ENCODE measurements at places on chromosomes 3 and 15.

DNA sequence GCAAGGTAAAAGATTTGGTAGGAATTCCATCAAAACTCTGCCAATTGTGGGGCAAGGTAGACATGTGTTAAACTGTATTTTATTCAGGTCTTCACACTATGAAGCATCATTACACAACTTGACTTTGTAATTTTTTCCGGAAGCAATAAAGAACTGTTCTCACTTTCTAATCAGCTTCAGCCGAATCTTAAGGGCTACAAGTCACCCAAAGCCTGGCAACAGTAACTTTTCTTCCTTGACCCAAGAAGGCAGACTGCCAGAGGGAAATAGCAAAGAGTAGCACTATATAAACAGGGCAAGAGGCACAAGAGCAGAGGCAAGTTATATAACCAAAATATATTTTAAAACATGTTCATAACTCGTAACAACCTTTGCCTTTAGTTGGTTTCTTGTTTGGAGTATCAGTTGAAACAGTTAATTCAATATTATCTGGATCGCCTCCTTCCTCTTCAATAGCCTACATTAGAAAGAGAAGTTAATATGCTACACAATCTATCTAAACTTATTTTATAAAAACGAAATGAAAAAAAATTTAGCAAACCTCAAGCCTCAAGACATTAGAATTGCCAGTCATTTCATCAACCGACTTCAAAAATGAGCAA lies 1.4 kb downstream of the SLTM start:
- H3K4me1 ChIP-seq = peaks cover 23% of the 10 kb centered on the region
- H3K27ac ChIP-seq = peak overlapping the region; percentile 99
- peak; percentile 49 for DNase-seq
- H3K4me3 ChIP-seq = peak overlapping the region; percentile 63

GRCh38 chr15:25838191-25838870 lies 24.8 kb downstream of the ATP10A start:
- H3K36me3 ChIP-seq = no peaks in the 10 kb centered on the region
- no peak overlapping the region for H3K4me3 ChIP-seq
- no peak overlapping the region for H3K27ac ChIP-seq
- no peaks in the 10 kb centered on the region for H3K4me1 ChIP-seq
- no peak for DNase-seq
- H3K27me3 ChIP-seq = no peaks in the 10 kb centered on the region

DNA sequence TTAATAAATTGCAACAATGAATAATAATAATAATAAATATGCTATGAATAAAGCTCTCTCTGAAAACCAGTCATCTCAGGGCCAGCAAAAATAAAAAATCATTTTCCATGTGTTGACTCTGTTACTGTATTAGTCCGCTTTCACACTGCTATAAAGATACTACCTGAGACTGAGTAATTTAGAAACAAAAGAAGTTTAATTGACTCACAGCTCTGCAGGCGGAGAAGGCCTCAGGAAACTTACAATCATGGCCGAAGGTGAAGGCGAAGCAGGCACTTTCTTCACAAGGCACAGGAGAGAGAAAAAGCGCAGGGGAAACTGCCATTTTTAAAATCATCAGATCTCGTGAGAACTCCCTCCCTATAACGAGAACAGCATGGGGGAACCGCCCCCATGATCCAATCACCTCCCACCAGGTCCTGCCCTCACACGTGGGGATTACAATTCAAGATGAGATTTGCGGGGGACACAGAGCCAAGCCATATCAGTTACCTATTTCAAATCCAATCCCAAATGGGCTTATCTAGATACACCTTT lies 224.1 kb downstream of the IGSF11 start:
- no peaks in the 10 kb centered on the region for H3K27me3 ChIP-seq
- DNase-seq = no peak
- no peaks in the 10 kb centered on the region for H3K36me3 ChIP-seq
- no peak overlapping the region for H3K27ac ChIP-seq
- H3K4me1 ChIP-seq = no peaks in the 10 kb centered on the region
- H3K4me3 ChIP-seq = no peak overlapping the region

DNA sequence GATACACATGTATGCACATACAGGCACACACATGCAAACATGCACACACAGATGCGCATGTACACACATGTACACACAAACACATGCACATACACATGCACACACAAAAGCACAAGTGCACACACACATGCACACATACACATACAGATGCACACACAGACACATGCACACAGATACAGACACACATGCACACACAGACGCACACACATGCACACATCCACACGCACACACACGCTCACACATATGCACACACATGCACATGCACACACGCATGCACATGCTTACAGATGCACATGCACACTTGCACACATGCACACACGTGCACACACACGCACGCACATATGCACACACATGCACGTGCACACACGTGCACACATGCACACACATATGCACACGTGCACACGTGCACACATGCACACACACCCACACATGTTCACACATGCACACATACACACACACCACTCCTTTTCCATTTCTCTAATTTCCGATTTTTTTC lies 283.8 kb upstream of the FRG2C start:
- no peak overlapping the region for H3K4me3 ChIP-seq
- no peaks in the 10 kb centered on the region for H3K27me3 ChIP-seq
- no peaks in the 10 kb centered on the region for H3K4me1 ChIP-seq
- H3K36me3 ChIP-seq = no peaks in the 10 kb centered on the region

DNA sequence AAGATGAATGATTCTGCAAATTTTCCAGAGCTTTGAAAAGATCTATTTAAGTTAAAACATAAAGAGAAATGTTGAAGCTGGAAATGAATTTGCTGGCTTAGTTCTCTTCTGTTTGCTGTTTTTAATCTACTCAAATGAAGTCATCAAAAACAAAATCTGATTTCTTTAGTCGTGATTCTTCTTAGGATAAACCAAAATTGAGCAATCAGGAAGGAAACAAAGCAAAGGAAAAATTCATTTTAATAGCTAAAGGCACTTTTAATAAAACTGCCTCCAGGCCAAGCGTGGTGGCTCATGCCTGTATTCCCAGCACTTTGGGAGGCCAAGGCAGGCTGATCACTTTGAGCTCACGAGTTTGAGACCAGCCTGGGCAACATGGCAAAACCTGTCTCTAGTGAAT lies 91.2 kb downstream of the DUT start:
- H3K36me3 ChIP-seq = no peaks in the 10 kb centered on the region
- H3K4me3 ChIP-seq = no peak overlapping the region
- no peaks in the 10 kb centered on the region for H3K27me3 ChIP-seq
- DNase-seq = no peak
- no peak overlapping the region for H3K27ac ChIP-seq
- no peaks in the 10 kb centered on the region for H3K4me1 ChIP-seq

DNA sequence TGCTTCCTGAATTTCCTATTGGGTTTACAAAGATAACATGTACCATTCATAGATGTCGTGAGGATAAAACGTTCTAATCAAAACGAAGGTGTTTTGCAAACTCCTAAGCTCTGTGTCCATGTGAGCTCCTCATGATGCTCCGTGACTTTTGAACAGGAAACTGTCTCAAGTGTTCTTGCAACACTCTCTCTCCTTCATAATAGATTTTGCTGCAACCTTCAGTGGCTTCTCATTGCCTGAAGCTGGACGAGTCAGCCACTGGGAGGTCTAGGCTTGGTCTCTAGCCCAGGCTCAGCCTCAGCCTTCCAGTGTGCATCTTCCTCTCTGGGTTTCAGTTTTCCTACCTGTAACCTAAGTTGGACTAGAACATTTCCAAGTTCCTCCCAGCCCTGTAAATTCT lies 18.7 kb upstream of the BCL2A1 start:
- H3K27me3 ChIP-seq = no peaks in the 10 kb centered on the region
- H3K4me1 ChIP-seq = no peaks in the 10 kb centered on the region
- H3K36me3 ChIP-seq = no peaks in the 10 kb centered on the region
- no peak for DNase-seq

GRCh38 chr15:63893866-63894661 lies 60.3 kb upstream of the HERC1 start:
- no peak overlapping the region for H3K4me3 ChIP-seq
- H3K27me3 ChIP-seq = no peaks in the 10 kb centered on the region
- peaks cover 20% of the 10 kb centered on the region for H3K4me1 ChIP-seq
- H3K27ac ChIP-seq = no peak overlapping the region
- no peaks in the 10 kb centered on the region for H3K36me3 ChIP-seq

- H3K27me3 ChIP-seq = no peaks in the 10 kb centered on the region
- H3K27ac ChIP-seq = no peak overlapping the region
- peaks cover 6% of the 10 kb centered on the region for H3K36me3 ChIP-seq
- DNase-seq = no peak
- no peaks in the 10 kb centered on the region for H3K4me1 ChIP-seq
Observed at GRCh38 chr3:121707531-121708273, 41.8 kb downstream of the GOLGB1 start.

DNA sequence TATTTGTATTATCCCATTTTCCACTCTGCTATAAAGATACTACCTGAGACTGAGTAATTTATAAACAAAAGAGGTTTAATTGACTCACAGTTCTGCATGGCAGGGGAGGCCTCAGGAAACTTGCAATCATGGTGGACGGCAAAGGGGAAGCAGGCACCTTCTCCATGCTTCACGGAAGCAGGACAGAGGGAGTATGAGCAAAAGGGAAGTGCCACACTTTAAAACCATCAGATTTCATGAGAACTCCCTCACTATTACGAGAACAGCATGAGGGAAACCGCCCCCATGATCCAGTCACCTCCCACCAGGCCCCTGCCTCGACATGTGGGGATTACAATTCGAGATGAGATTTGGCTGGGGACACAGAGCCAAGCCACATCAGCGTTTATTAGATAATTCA lies 172.8 kb downstream of the NR2F2 start:
- H3K27me3 ChIP-seq = no peaks in the 10 kb centered on the region
- no peaks in the 10 kb centered on the region for H3K4me1 ChIP-seq
- no peak for DNase-seq
- H3K27ac ChIP-seq = no peak overlapping the region
- no peak overlapping the region for H3K4me3 ChIP-seq
- no peaks in the 10 kb centered on the region for H3K36me3 ChIP-seq

DNA sequence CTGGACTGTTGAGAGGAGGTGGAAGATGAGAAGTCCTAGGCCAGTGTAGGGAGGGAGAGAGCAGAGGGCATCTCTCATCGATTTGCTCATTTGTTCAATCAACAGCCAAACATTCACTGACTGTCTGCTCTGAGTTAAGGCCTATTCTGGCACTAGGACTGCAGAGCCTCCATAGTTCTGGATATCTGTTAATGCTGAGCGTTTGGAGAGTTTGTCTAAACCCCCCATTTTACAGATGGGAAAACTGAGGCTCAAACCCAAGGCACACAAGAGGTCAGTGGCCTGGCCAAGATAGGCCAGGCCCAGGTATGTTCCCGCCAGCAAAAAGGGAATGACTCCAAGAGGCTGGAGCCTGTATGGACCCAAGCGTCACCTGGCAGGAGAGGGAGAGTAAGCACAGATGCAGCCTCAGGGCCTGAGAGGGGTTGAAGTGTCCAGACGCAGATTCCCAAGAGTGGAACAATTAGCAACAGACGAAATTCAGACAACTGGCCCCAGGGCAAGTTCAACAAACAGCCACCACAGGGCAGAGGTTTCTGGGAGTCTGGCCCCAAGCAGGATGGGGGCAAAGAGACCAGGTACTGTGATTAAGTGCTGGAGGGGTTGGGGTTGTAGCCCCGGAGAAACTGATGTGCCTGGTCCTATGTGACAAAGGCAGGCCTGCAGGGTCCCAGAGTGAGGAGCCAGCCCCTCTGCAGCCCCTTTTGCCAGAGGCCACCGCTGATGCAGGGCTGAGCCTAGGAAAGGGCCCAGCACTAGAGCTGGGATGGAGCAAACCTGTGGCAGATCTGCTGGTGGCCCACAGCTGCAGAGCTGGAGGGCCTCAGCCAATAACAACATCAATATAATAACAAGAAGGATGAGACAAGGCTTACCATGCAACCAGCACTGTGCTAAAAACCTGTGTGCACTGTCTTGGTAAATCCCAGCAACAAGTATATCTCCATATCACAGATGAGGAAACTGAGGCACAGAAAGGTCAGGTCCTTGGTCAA lies 245.1 kb upstream of the TLE3 start:
- H3K27me3 ChIP-seq = no peaks in the 10 kb centered on the region
- no peaks in the 10 kb centered on the region for H3K36me3 ChIP-seq
- no peak overlapping the region for H3K27ac ChIP-seq
- peaks cover 12% of the 10 kb centered on the region for H3K4me1 ChIP-seq
- no peak for DNase-seq

- H3K36me3 ChIP-seq = no peaks in the 10 kb centered on the region
- DNase-seq = no peak
- H3K4me3 ChIP-seq = no peak overlapping the region
- H3K27ac ChIP-seq = no peak overlapping the region
Observed at GRCh38 chr3:67517781-67518180, 136.6 kb downstream of the SUCLG2 start.

- peak overlapping the region; percentile 61 for H3K4me3 ChIP-seq
- no peaks in the 10 kb centered on the region for H3K27me3 ChIP-seq
- peak overlapping the region; percentile 99 for H3K27ac ChIP-seq
- H3K4me1 ChIP-seq = peaks cover 30% of the 10 kb centered on the region
- peak; percentile 12 for DNase-seq
Observed at GRCh38 chr3:174439331-174440252, 419.5 kb upstream of the NAALADL2 start.

- peaks cover 25% of the 10 kb centered on the region for H3K4me1 ChIP-seq
- H3K27ac ChIP-seq = no peak within 1 kb of the TSS
- H3K27me3 ChIP-seq = no peaks in the 10 kb centered on the region
- H3K4me3 ChIP-seq = peak within 1 kb of the TSS; percentile 28
Observed at GRCh38 chr15:78264304-78265136, at the start of gene DNAJA4. Gene DNAJA4 (plus strand): TSS chr15:78264562. CDS start chr15:78264764, 202 bp downstream.

GRCh38 chr15:99999282-100000070 lies 266.2 kb upstream of the LYSMD4 start:
- no peaks in the 10 kb centered on the region for H3K27me3 ChIP-seq
- H3K4me1 ChIP-seq = no peaks in the 10 kb centered on the region
- DNase-seq = no peak
- no peaks in the 10 kb centered on the region for H3K36me3 ChIP-seq

DNA sequence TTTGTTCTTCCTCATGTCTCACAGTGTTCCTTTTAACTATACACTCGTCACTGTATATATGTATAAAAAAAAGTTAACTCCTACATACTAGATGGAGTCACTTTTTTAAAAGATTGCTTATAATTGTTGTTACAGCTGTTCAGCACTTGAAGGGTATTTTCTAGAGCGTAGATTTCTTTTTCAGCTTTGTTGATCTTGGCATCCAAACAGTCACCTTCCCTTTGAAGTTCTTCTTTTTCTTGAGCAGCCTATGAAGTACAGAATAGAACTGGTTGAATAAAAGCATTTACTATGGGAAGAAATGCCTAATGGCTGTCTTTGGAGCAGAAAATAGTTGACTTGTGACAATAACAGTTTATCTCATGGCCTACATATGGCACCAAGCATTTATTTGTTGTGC lies 17.8 kb downstream of the TTC14 start:
- no peak overlapping the region for H3K4me3 ChIP-seq
- H3K27ac ChIP-seq = no peak overlapping the region
- no peak for DNase-seq
- H3K27me3 ChIP-seq = no peaks in the 10 kb centered on the region
- no peaks in the 10 kb centered on the region for H3K36me3 ChIP-seq
- no peaks in the 10 kb centered on the region for H3K4me1 ChIP-seq
